HAP-1 (cell line): ENCODE measurements at places on chromosomes 4 and X.

DNA sequence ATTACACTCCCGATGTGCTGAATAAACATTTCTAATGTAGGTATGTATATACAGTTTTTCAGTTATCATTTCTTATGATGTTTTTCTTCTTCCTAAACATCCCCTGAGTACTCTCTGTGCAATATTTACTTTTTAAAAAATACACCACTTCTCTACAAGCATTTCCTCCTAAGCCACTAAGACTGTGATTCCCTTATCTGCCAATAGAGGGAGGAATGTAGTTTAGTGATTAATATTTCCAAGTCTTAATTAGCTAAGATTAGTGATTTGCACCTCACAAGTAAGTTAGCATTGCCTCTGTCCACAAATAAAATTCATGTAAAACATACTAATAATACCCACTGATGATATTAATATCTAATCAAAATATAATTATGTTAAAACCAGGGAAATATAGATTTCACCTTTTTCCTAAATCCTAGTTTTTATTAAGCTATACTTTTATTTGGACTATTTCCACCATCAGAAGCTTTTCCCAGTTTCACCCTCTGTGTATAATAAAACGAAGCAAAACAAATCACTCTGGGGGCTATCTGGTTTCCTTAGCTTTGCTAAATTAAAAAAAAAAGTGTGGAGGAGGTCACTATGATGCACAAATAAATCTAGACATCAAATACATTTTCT lies 909.1 kb downstream of the FAT4 start:
- no peak for DNase-seq

- no peak for DNase-seq
Measured at GRCh38 chr4:3704669-3705068, 61.5 kb upstream of the ADRA2C start.

DNA sequence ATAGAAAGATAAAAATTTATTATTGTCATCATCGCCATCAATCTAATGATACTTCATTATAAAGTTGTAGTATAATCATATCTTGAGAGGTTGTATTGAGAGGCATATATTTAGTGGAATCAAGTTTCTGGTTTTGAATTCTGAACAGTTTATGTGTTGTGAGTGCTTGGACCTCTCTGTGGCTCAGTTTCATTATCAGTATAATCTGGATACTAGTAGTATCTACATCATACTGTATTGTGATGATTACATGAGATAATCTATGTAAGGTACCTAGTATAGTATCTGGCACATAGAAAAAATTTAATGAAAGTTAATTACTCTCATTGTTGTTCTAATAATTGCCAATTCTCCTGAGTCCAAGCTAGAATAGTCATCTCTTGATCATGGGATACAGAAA lies 161.2 kb upstream of the UBQLN2 start:
- no peak for DNase-seq

DNA sequence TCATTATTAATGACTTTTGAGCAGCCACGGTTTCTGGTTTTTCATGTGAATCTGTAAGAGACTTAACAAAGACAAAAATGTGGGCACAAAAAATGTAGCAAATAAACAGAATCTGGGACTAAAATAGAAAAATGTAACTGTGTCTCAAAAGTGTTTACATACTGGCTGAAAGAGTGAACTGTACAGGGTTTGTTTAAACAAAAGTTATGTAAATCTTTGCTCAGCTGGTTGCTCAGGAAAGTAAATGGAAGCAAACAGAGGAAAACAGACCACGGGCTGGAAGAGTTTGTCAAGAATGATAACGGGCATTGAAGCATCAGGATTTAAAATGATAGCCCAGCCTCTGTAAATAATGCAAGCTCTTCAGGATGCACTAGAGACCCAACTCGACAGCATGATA lies 921.8 kb upstream of the FTHL17 start:
- DNase-seq: no peak

GRCh38 chr4:66331761-66332160 lies 661.5 kb upstream of the EPHA5 start:
- no peak for DNase-seq

- no peak for DNase-seq
Measured at GRCh38 chrX:100871594-100872560, 2.3 kb downstream of the NOX1 start.

DNA sequence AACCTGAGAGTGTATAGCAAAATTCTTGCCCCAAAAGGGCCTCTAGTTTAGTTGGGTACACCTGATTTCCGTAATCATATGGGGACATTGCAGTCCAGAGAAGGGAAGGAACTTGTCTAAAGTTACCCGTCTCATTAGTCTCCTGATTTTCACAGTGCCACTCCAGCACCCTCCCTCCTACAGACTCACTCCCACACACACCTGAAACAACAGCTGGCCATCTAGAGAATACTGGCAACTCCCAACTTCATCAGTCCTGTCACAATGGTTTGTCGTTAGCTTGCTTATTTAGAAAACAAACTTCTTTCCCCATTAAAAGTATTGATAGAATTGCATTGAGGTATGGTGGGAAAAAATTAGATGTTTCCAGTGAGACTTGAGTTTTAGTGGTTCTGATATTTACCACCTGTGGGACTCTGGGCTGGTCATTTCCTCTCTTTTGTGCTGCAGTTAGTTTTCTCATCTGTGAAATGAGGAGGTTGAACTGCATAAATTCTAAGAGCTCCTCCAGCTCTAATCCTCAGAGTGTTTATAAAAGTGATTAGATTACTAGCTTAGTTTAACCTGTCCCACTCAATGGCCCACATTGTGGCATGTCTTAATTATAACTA lies 1.7 kb downstream of the IL13RA1 start:
- DNase-seq: no peak

DNA sequence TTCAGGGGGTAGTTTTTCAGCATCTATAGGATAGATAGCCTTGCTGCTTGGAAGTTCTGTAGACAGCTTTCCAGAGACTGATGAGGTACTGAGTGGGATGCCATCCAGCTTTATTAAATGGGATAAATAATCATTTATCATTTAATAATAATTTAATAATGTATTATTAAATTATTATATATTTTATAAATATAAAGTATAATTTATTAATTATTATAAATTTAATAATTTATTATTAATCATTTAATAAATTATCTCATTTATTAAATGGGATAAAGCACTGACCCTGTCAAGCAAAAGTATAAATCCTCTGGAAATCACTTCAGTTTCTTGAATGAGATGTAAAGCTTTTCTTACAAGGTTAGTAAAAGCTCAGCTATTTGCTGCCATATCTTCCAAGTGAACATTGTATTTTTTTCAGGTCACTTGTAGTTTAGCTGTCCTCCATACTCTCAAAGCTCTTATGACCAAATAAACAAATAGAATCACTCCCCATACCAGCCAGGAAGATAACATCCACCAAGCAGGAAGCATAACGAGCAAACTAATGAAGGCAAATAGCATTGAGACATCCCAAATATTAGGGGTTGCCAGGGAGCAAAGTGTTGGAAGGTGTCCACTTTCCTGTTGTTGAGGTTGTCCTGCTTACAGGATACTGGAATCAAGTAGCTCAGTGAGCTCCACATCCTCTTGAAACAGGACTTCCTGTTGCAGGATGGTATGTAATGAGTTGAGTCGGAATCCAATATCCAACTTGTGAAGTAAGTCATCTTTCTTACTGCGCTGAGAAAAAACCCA lies 88.9 kb downstream of the ZNF674 start:
- DNase-seq: no peak

- no peak for DNase-seq
Measured at GRCh38 chr4:94435874-94436273, 15.9 kb upstream of the PDLIM5 start.

GRCh38 chrX:19931146-19931545 lies 43.7 kb upstream of the SH3KBP1 start:
- no peak for DNase-seq

DNA sequence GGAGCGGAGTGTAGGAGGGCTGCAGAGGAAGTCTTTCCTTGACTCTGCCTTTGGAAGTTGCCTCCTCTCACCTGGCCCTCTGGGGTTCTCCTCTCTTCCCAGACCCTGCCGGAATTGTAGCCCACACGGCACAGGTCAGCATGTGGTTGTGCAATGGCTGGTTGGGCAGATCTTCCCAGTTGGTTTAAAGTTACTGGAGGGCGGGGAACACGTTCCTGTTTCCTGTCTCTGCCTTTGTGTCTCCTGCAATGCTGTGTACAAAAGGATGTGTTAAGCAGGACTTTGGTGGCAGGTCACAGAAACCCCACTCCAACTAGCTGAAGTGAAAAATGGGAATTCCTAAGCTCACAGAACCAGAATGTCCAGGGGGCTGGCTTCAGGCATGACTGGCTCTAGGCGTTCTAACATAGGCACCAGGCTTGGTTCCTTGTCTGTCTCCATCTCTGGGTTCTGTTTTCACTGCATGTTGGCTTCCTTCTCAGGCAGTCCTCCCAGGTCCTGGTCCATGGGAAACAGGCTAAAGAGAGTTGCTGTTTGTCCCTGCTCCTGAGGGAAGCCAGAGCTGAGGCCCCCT lies 19.9 kb downstream of the SORCS2 start:
- no peak for DNase-seq

DNA sequence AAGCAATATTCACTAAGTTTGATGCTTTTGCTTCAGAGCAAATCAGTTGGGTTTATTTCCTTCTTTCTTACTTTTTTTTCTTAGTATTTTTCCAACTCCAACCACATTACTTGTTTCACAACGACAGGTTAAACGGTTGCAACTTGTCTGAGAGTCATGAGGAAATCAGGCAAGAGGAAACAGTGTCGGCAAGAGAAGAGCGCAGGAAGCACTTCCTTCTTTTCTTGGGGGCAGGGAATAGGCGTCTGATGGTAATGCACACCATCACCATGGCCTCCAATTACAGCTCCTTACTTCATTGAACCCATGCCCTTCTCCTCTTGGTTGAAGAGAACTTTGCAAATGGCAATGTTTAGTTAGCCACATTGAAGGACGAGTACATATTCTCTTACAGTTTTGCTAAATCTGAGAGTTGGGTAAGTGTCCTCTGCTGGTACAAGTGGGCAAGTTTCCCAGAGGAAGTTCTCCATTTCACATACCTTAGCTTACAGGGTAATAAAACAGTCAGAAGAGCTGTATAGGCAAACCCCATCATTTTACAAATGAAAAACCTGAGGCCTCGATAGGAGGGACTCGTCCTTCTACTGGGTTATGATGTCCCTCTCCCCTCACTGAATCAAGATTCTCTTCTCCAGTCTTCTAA lies 8.3 kb upstream of the CXCL8 start:
- DNase-seq: no peak

DNA sequence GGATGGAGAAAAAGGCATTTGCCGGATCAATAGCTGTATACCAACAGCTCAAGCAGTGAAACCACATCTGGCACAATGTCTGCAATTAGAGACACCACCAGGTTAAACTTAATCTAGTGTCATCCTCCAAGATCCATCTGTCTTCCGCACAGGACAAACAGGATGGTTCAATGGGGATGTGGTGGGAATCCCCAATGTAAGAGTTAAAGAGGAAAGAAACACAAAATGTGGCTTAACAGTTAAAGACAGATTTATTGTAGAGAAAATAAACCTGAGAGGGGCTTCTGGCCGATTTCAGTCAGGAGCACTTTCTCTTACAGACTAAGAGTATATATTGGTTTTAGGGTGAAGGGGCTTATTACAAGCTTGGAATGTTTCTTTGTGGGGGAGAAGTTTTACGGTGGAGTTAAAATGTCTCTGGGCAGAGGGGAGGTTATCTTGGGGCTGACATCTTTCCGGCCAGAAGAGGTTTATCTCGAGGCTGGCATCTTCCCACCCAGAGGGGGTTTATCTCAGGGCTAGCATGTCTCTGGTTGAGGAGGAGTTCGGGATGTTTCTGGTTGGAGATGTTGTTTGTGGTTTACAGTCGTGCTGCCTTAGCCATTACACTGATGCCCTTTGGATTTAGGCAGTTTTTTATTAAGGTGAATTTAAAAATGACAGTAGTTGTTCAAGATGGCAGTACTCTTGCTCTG lies 61.7 kb downstream of the KANTR start:
- no peak for DNase-seq

- DNase-seq: no peak
Measured at GRCh38 chr4:8591626-8592365, 769 bp upstream of the CPZ start.

GRCh38 chr4:79163981-79164490 lies 161.8 kb downstream of the NAA11 start:
- no peak for DNase-seq

- DNase-seq: no peak
Measured at GRCh38 chr4:1538941-1539772, 132.9 kb upstream of the NKX1-1 start.

GRCh38 chr4:138535316-138535715 lies 293.2 kb upstream of the SLC7A11 start:
- DNase-seq: no peak

DNA sequence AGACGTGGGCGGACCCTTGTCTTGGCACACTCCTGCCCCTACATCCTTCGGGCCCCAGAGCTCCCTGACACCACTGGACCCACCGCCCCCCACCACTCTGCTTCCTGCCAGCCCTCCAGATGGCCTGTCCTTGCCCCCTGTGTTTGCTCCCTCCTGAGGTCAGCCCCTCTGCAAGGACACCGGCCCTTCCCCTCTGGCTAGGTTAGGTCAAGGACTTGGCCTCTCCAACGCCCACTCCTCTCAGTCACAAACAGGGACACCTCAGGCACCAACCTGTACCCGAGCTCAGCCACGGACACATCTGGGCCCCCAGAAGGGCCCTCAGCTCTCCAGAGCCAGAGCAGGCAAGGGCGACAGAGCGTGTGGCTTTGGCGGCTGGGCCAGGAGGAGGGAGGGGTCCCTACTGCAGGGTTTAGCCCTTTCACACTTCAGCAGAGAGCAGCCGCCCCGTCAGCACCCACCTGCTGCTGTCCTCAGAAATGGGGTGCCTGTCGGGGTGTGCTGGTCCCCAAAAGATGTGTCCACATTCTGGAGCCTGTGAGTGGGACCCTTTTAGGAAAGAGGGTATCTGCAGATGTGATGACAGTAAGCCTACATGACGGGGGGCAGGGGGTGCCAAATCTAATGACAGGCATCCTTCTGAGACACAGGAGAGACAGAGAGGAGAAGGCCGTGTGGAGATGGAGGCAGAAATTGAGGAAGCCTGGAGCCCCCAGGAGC lies 23.5 kb upstream of the DUSP9 start:
- DNase-seq: no peak

DNA sequence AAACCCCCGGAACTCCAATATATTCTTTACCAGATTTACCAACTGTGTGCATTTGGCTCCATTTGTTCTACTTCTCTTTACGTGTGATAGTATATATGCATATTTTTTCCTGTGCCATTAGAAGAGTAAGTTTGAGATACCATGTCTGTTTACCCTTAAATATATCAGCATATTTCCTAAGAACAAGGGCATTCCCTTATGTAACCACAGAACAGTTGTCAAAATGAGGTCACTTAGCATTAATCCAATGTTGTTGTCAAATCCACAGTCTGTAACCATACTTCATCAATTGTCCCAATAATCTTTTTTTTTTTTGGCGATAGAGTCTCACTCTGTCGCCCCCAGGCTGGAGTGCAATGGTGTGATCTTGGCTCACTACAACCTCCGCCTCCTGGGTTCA lies 55.2 kb downstream of the TBC1D14 start:
- no peak for DNase-seq

GRCh38 chr4:154985673-154986072 lies 204.6 kb downstream of the RBM46 start:
- no peak for DNase-seq
